ENCODE measurements at places on chromosomes 11 and 22.
A peak's percentile ranks its signal among the peaks of the same experiment; 100 is the strongest.

- DNase-seq, result no peak
These were observed 165.7 kb downstream of the COMMD9 start for GRCh38 chr11:36123336-36124101.

DNA sequence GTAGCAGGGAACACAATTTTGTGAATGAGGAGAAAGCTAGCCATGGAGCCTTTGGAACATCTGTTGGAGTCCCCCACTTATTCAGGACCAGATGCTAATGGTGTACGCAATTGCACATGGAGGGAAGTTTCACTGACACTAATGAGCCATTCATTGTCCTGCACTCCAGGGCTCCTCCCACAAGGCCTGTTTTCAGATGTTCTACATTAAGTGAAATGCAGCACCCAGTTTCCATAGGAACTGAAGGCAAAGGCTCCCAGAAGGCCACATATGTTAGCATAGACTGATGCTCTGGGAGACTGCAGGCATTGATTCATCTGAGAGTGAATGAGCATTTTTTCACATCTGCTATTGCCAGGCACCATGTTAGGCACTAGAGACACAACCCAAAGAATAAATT is 399.5 kb downstream of the ETS1 start:
- no peak for DNase-seq

DNA sequence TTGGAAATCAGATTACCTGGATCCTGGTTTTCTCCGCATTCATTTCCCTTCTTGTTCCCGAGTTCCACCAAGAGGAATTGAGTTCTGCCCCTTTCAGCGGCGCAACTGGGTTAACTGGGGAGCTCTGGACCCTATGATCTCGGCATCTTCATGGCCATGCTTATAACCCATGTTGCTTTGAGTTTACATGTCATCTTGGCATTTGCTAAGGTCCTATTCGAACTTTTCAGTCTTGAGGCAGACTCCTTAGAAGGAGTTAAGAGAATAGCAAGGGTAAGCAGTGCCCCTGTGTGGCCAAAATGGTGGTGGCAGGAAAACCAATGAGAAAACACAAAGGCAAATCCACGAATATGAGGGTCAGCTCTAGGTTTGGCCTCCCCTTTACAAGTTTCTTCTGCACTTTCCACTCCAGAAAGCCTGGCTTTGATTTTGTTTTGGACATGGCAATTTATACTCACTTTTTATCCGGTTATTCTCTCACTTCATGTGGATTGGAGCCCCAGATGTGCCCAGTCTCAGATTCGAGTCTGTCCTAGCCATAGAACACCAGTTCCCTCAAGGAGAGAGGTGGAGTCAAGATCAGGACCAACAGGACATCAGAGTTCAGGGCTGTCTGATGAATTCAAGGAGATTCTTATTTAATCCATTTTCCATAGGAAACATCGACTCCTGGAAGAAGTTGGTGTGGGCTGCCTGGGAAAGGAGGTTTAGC is 55.3 kb upstream of the FBXO3 start:
- peak; percentile 58 for DNase-seq

DNA sequence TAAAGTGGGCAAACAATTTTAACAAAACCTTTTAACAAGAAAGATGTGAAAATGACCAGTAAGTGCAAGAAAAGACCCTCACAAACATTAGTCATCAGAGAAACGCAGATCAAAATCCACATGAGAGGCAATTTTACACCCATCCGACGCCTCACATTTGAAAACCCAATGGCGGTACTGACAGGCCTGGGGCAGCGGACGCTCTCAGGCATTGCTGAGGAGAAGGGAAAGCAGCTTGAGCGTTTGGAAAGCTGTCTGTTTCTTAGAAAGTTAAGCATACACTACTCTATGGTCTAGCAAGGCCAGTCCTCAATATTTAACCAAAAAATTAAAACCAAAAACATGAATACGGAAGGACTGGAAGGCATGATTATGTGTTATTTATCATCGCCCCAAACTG is 2.0 kb upstream of the KRTAP5-8 start:
- no peak for DNase-seq

GRCh38 chr11:48154151-48154550 is 62.5 kb upstream of the OR4B1 start:
- DNase-seq, result peak; percentile 57

GRCh38 chr11:10925149-10925926 is 67.5 kb upstream of the ZBED5 start:
- DNase-seq, result no peak

DNA sequence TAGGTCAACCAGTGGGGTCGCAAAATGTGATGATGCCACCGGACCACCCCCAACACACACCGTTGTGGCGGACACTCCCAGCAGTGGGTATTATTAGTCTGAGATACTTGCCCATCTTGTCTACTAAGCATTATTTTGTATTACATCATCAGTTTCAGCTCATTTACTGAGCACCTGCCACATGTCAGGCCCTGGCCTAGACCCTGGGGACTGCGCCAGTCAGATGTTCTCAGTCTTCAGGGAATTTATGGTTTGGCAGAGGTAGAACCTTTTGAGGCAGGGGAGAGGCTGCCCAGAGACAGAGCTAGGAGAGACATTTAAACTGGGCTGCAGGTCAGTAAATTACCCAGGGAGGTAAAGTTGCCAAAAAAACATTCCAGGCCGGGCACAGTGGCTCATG is 43.1 kb upstream of the GCAT start:
- no peak for DNase-seq

Data from foreskin keratinocyte (primary cell).